CD4-positive, alpha-beta T cell treated with Interleukin-2 at 100 ng/mL for 4 hours (primary cell): ENCODE measurements at places on chromosomes 1 and 21.

- peak; percentile 55 for DNase-seq
These were observed 369.6 kb downstream of the RYR2 start for GRCh38 chr1:237411621-237412020.

- no peak for DNase-seq
These were observed 131.1 kb downstream of the TNR start for GRCh38 chr1:175612286-175612685.

DNA sequence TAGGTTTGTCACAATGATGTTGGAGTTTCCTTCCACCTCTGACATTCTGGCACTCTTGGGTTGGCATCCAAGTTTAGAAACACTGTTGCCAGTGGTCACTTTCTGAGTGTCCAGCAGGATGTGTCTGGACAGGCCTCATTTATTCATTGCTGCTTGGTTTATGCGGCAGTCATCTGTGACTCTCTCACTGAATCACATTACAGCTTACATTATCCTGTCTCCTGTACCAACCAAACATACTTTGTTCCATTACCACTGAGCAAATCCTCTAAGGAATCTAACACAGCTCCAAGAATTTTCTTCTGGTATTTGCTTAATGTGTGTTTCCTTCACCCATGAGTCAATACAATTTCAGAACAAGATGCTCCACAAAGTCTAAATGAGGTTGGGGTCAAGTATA is 19.9 kb downstream of the SGIP1 start:
- DNase-seq: no peak

DNA sequence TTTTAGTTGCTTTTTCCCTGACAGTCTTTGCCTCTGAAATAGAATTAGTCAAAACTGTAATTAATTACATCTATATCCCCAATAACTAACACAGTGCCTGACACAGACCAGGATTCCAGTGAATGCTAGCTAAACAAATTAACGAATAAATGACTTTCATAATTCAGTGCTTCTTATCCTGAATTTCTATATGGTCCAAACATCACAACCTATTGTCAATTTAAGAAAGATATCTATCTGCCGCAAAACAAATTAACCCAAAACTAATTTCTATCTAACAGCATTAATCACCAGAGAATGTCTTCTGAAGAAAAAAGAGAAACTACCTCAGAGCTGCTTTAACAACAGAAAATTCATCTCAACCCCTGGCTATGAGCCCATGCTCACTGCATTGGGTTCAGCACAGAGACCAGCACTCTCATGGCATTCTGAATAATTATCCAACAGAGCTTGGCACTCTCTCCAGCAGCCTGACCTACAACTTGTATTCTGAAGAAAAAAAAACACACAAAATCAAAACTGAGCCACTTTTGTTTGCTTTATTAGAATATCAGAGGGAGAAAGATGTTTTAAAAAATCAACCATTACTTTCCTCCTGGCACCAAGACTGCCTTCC is 547.3 kb upstream of the BEND5 start:
- no peak for DNase-seq

- no peak for DNase-seq
These were observed 2.7 kb upstream of the CLDN19 start for GRCh38 chr1:42742617-42743316.

GRCh38 chr1:175679981-175680652 is 63.3 kb downstream of the TNR start:
- no peak for DNase-seq

DNA sequence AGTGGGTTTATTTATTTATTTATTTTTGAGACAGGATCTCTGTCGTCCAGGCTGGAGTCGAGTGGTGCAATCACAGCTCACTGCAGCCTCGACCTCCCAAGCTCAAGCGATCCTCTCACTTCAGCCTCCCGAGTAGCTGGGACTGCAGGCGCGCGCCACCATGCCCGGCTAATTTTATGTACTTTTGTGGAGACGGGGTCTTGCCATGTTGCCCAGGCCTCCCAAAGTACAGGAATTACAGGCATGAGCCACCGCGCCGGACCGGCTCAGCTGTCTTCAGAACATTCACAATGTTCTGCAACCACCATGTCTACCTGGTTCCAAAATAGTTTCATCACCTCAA is 406 bp upstream of the DNAJC8 start:
- DNase-seq: no peak

- no peak for DNase-seq
These were observed 67.9 kb upstream of the ZNF648 start for GRCh38 chr1:182129398-182129797.

- DNase-seq: no peak
These were observed 66.7 kb downstream of the BARHL2 start for GRCh38 chr1:90650401-90650800.

DNA sequence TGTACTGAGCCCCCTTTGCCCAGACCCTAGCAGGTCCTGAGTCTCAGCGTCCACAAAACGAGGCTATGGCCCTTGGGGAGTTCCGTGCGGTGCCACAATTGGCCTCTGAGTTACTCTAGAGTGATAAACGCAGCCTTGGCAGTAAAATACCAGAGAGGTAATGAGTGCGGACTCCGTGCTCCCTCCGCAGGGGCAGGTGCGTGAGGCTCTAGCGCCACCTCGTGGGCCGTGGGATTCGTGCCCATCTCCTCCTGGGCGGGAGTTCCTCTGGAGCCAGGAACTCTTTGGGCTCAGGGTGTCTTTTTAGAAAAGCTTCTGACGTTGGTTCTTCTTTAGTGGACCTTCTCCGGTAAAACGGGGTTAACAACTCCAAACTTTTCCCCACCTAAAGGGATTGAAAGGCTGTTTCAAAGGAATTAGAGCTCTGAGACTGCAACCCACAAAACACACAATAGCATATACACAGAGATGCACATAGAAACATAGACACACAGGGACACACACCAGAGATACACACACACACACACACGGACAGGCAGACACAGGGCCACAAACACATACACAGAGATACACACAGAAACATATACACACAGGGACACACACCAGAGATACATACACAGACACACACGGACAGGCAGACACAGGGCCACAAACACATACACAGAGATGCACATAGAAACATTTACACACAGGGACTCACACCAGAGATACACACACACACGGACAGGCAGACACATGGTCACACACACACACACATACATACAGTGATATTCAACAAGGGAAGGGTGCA is 99.4 kb downstream of the KCNJ15 start:
- peak; percentile 41 for DNase-seq

DNA sequence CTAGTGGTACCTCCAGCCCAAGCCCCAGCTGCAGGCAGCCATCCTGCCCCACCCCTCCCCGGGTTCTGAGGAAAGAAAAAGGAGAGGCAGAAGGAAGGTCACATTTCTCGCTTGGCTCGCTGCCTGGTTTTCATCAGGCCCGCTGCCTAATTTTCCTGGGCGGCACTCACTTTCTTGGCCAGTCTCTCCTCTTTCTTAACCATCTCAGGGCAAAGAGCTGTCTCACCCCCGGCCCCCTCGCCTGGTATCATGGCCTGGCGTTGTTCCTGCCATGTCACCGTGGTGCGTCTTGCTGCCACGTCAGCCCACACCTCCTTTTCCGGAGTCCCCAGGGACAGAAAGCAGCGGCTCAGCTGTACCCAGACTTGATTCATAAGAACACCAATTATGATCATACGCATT is 26.6 kb upstream of the CASZ1 start:
- no peak for DNase-seq

- no peak for DNase-seq
These were observed 16.3 kb downstream of the TGFB2 start for GRCh38 chr1:218361298-218362065.

- DNase-seq: no peak
These were observed 133.3 kb upstream of the SYT6 start for GRCh38 chr1:114286960-114287359.

DNA sequence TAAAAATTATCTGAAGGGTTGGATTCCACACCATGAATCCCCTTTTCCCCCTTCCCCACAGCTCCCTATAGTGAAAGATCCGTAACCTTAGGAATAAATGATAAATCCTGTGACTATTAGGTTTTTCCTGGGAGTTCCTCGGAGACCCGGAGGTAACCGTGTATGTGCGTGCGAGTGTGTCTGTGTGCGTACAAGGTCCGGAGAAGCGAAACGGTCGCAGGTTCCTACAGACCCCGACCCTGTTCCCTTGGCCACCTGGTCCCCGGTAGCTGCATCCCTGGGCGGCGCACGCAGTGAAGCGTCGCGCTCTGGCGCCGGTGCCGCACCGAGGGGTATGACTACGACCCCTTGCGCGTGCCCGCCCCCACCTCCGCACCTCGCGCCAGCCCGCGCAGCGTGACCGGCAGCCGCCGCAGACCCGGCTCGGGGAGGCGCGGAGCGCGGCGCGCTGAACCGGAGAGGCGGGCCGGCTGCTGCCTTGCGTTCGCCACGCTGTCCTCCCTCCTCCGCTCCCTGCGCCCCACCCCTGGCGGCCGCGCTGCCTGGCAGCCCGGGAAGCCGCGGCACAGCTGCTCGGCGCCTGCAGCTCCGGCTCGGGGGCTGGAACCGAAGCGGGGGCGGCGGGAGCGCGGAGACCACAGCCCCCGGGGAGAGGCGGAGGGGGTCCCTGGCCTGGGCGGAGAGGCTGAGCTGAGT is at the start of gene AK5:
Gene AK5, plus strand, starts transcription at position 529 of the 696 bp plus-strand sequence. CDS start 295 bp downstream, outside the sequence.
- peak; percentile 20 for DNase-seq

DNA sequence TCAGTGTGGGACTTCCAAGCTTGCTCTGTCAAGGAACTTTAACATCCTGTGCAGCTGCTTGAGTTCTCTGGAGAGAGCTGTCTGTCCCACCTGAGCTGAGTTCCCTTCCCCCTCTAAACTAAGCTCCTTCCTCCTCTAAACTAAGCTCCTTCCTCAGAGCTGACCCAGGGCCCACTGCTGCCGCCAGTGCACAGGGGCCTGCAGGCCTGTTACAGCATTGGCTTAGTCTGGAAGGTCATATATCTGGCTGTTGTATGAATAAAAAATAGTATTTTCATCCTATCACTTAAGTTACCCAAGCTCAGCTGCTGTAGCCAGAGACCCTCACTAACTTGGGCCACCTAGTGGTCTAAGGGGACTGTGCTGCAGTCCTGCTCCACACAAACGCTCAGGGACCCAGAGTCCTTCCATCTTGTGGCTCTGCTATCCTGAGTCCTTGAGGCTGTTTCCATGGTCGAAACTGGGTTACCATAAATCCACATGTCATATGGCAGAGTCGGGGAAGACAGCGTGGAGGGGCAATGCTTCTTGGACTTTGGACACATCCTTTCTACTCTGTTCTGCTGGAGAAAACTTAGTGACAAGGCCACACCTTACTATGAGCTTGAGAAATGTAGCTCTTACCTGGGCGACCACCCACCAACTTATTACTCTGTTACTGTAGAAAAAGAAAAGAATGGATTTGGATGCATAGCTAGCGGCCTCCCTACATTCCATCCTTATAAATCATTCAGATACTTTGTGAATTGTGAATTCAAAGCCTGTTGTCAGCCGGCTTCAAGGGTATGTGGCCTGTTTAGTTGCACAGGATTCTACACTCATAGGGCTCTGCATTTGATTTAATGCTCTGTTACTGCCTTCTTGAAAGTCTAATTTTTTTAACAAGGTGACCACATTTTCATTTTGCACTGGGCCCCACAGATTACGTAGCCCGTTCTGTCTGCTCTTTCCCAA is 71.4 kb upstream of the GCLM start:
- no peak for DNase-seq

DNA sequence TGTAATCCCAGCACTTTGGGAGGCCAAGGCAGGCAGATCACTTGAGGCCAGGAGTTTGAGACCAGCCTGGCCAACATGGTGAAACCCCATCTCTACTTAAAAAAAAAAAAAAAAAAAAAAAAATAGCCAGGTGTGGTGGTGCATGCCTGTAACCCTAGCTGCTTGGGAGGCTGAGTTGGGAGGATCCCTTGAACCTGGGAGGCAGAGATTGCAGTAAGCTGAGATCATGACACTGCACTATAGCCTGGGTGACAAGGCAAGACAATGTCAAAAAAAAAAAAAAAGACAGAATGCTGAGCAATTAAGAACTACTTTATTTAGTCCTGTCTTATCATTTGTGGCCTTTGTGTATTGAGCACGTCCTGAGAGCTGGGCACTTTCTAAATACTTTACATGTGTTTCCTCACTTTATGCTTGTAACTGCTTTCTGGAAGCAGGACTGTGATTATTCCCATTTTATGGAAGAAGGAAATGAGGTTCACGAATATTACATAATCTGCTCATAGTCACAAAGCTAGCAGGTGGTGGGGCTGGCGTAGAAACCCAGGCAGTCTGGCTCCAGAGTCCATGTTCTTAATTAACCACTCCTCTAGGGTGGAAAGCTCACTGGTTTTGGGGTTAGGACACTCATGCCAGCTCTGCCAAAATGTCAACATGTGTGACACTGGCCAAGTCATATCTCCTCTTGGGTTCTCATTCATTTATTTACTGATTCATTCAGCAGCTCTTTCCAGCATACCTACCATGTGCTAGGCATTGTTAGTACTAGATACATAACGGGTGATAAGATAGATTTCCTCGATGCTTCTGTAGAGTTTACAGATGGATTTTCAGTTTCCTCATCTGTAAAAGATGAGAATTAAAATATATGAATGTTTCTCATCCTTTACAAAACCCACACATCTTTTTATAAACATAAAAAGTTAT is 57.7 kb downstream of the DDR2 start:
- DNase-seq: no peak

GRCh38 chr1:184698016-184698415 is 56.6 kb downstream of the EDEM3 start:
- DNase-seq: no peak

DNA sequence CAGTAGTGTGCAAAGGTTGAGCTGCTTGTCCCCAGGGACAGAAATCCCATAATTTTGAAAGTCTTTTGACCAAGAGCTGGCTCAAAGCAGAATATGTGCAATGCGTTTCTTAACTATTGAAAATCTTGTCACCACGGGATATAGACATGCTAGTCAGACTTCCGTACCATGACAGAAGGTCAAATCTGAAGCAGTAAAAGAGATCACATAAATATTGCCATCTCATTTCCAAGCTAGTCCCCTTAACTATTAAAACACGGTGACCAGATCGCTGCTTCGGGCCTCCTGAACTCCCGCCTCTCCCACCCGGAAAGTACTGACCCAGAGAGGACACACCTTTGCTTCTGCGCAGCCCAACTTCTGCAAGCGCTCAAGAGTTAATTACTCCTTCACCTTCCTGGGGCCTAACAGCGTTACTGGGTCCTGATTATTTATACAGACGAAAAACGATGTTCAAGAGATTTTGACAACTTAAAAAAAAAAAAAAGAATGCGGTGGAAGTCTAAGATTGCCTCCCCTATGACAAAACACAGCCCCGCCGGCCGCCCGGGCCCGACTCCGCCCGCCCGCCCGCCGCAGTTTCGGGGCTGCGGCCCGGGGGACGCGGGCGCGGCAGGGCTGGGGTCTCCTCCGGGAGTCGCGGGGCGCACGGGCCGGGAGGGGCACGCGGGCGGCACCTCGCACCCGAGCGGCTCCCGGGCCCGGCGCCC is 692 bp downstream of the SORT1 start:
- no peak for DNase-seq

GRCh38 chr1:31583995-31584868 is 7.9 kb downstream of the TINAGL1 start:
- no peak for DNase-seq
